ENCODE measurements at places on chromosomes 4 and X.

DNA sequence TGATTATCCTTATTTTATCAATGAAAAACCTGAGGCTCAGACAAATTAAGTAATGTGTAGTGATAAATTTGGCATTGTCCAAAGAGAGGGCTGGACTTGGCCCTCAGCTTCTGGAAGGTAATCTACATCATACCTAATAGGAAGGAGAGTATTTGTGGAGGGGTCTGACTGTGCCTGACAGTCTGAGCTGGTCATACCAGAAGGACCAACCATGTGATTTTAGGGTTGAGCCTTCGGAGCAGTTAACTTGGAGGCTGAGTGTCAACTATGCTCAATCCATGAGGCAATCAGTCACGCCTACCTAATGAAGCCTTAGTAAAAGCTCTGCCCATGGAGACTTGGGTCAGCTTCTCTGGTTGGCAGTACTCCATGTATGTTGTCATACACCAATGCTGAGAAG, 136.4 kb downstream of the CPE start:
- DNase-seq, result no peak

- no peak for DNase-seq
These were observed 156.0 kb downstream of the DCHS2 start for GRCh38 chr4:154335588-154335987.

GRCh38 chr4:124710911-124711310, 1.6 kb downstream of the ANKRD50 start:
- DNase-seq, result no peak

GRCh38 chr4:107037199-107037584, 1.1 kb upstream of the DKK2 start:
- DNase-seq, result no peak

GRCh38 chrX:20789103-20789502, 522.4 kb upstream of the RPS6KA3 start:
- no peak for DNase-seq

DNA sequence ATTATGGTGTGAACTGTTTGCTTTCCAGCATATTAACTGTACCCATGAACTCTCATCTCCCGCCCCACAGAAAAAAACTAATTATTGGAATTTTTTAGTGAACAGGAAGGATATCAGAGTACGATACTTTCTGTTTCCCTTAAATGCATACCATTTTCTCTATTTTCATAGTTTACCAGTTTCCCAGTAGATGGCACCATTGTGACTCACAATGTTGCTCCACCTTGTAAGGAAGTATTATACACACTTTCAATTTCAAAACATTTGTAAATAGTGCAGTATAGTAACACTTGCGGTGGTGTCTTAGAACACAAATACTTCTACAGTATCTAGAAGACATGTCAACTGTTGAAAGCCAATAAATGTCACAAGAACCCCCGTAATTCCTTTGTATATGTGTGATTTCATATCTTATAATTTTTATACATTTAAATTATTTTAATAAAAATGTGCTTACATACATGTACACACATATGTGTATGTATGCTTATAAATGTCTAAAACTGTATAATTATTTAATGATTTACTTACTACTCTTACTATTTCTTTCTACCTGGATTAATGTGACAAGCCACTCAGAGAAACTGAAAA, 167.3 kb downstream of the SLIT2 start:
- no peak for DNase-seq

All from stimulated activated CD8-positive, alpha-beta memory T cell treated with anti-CD3 and anti-CD28 coated beads, Interleukin-12 subunit alpha, Interleukin-12 subunit beta, amount 100 ng/mL, for 4 hours (primary cell).